ENCODE measurements at places on chromosomes 1 and 21.

GRCh38 chr21:22925032-22925431, 1926.8 kb downstream of the NCAM2 start:
- no peak for DNase-seq

GRCh38 chr1:205532996-205533735, 28.7 kb downstream of the CDK18 start:
- DNase-seq: no peak

- DNase-seq: no peak
These were observed 36.9 kb downstream of the KAZN start for GRCh38 chr1:14635421-14635820.

- DNase-seq: no peak
These were observed 11.9 kb downstream of the ECE1 start for GRCh38 chr1:21278208-21278859.

DNA sequence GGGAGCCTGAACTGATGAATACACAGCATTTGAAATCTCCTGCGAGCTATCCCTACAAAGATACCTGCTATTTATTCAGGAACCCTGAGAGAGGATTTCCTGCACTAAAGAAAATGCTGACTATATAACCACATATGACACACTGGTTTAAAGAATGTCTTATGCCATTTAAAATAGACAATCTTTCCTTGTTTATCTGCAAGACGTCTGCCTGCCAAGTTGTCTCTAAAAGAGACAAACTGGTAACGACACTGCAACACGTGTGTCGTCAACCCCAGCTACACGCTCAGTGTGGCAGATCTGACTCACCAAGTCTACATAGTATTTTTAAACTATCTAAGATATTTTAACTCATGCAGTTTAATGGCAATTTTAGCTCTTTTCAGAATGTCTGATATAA, 42.7 kb downstream of the APP start:
- DNase-seq: no peak

- DNase-seq: no peak
These were observed 685 bp upstream of the RIPPLY3 start for GRCh38 chr21:37005548-37006485.

DNA sequence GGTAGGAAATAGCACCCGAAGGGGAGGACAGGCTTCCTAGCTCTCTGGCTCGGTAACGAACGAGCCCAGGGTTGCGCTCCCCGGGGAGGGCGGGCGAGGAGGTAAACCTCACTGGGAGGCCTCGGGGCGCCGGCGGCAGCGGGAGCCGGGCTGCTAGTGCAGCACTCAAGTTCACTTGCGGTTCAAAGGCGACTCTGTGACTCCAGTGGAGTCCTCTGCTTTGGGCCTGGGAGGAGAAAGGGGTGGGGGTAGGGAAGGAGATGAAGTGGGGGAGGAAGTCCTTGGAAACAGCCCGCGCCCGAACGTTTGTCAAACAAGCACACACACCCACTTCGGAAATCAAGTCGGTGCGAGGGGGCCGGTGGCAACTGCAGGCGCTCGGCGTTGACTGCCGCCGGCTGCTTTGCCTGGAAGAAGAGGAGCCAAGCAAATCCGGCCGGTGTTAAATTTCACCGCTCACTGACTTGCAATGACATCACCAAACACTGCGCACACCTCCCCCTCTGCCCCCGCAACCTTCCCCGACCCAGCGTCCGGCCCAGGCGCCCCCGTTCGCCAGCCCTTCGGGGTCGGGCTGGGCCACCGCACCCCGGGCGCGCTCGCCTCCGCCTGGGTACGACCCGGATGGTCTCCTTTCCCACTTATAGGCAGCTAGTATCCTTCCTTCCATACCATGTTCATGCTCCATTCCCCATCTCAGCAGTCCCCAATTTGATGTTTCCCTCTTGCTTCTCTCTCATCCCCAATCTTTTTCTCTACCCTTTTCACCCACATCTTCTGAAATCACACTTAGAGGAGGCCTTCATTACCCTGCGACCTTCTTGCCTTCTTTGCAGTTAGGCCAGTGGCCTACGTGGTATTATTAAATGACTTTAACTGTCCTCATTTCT, at the start of gene COL24A1:
COL24A1 (minus strand) TSS at position 207 of the 890 bp plus-strand sequence. CDS start 376 bp downstream, outside the sequence.
- no peak for DNase-seq

DNA sequence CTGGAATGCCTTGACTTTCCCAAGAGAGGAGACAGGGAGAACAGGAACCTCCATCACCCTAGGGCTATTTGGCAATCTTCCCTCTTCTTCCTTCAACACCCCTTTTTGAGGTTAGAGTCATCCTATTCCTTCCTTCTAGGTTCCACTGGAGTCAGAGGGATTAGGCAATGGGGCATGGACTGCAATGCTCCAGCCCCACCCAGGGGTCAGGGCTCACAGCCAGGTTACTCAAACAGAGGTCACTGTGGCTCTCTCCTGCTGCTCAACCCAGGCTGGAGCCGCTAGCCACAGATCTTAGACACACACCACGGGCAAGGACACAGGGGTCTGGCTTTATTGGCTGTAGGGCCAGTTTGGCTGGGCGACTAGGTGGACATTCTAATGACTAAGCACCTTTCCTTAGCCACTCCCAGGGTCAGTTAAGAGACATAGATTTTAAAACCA, 145.5 kb upstream of the NRIP1 start:
- DNase-seq: no peak

- no peak for DNase-seq
These were observed 91.4 kb upstream of the LYPLAL1 start for GRCh38 chr1:219081943-219082925.

DNA sequence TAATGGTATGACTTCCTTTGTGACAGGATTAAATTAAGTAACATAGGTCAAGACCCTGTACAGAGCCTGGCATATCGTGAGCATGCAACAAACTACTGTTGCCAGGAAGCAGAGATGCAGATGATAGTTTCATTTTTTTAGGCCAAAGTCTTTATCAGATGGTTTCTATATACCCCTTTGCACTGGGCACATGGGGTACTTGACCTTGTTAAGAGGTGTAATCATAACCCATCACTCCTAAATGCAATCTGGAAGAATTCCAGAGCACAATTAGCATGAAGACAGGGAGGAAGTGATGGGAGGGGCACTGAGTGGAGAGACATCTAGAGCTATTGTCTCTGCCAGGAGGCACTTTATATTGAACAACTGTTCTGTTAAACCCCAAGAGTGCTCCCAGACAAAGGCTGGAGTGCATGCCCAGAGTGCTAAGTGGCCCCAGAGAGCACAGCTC, 22.1 kb downstream of the ZBTB17 start:
- DNase-seq: no peak

DNA sequence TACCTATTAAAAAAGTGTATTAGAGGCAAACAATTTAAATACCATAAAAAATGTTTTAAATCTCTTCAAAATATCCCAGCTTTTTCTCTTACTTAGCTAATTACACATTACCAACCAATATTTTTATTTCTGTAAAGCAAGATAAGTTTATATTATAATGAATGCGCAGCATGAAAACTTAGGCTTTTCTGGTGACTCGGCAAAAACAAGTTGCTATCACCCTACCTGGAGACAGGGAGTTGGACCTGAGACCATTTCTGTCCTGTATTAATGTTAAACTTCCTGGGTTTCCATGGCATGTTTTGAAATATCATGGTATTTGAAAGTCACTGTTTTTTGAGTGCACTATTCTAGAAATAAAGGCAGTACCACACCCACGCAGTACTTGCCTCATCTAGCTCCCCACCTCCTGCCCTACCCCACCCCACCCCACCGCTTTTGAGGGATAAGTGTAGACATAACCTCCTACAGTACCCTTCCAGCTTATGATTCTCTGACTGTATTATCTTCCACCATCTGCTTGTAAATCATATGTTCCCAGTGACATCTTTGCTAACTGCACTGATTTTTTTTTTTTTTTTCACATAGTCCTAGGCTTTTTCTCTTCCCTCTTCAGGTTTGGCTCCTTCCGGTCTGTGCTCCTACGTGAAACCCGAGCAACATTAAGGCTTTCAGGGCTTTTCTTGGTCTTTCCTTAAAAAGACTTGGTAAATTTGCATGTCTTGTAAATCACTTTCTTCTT, 77.5 kb downstream of the PHTF1 start:
- DNase-seq: no peak

DNA sequence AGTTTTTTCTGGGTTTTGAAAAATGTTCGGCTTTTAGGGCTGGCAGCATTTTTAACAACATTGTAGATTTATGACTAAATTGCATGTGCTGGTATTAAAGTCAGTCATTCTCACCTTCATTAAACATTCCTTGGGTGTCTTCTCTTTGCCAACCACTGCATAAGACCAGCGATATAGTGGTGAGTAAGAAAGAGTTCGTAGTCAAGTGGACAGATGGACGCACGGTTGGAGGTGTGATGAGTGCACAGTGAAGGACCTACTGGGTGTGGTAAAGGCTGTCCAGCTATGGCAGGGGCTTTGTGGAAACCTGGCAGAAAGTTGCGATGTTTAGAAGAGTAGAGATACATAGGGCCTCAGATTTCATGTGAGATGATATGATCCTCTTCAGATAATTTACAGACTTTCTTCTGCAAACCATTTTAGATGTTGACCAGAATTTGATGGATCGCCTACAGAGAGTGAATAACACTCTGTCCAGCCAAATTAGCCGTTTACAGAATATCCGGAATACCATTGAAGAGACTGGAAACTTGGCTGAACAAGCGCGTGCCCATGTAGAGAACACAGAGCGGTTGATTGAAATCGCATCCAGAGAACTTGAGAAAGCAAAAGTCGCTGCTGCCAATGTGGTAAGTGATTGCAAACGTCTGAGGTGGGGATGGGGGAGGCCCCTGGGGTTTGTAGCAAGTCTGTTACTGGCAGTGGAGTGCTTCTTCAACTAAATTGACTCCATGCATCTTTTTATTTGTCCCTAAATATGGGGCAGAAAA, 56.0 kb upstream of the LAMC2 start:
- DNase-seq: no peak

- DNase-seq: peak; percentile 26
These were observed 27.4 kb upstream of the COQ8A start for GRCh38 chr1:226912587-226913176.

DNA sequence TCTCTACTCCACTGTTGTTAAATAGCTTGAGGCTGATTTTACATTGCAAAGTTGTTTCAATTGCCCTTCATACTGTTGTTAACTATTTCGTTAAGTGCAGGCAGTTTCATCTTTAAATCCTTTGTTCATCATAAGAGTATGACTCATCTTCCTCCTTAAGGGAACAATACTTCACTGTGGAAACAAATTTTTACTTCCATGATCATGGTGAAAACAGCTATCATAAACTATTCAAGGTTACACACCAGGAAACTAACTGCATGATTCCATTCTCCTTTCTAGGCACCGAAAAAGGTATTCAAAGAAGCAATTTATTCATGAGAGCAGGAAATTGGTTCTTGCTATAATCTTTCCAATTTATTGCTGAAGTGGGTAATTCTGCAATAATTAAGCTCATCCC, 593.2 kb downstream of the LRRIQ3 start:
- peak; percentile 4 for DNase-seq

DNA sequence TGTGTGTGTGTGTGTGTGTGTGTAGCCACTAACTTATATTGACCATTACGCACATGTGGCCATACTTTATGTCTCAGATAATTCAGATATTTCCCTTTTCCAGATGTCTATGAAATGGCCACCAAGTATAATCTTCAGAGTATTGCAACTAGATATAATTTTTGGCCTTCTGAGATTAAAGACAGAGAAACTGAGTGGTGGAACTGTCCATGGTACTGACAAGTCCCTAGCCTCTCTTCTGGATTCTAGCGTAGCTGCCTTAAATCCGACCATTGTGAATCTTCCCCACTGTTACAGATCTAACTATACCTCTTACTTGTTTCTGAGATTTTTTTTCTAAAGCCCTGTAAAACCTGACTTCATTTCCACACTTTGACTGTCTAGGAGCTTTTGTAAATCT, 100.0 kb upstream of the SERTAD4 start:
- no peak for DNase-seq

DNA sequence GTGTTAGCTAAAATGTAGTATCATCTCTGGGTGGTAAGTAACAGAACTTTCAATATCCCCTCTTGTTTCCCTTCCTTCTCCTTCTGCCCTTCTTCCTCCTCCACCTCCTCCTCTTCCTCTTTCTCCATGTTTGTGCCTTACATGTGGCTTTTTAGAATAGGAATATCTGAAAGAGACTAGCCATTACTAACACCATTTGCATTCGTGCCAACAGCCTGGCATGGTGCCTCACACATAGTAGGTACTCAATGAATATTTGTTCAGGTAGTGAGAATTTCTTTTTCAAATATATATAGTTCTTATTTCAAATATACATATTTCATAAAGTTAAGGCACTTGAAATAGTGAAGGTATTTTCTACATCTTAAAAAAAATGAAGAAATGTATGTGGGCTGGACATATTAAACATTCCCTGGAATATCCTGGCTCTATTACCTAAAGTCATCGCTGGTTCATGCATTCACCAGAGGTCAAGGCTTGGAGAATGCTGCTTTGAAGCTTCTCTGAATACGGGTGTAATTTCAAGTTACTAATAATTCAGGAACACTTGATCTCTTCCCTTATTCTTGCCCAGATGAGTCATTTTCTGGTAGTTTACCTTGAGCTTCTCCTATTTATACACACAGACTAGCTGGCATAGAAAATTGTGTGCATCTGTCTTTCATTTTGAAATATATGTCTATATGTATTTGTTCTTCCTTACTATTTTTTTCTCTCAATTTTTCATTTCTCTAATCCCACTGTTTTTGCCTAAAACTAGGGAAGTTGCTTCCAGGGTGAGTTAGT, 319.4 kb downstream of the TGFB2 start:
- DNase-seq: no peak

DNA sequence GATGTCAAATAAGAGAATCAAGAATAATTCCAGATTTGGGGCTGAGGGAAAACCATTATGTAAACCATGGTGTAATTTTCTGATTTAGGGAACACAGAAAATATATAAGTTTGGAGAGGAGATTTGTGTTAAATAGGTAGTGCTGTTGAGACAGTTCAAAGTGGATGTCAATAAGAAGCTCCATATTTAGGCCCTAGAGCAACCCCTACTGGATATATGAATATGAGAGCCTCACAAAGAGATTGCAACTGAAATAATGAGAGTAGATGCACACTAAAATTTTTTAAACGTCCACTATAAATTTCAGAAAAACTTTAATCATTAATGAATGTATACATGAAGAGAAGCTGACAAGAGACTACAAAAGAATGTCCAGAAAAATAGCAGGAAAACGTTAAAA, 1447.8 kb upstream of the PRMT6 start:
- DNase-seq: no peak

DNA sequence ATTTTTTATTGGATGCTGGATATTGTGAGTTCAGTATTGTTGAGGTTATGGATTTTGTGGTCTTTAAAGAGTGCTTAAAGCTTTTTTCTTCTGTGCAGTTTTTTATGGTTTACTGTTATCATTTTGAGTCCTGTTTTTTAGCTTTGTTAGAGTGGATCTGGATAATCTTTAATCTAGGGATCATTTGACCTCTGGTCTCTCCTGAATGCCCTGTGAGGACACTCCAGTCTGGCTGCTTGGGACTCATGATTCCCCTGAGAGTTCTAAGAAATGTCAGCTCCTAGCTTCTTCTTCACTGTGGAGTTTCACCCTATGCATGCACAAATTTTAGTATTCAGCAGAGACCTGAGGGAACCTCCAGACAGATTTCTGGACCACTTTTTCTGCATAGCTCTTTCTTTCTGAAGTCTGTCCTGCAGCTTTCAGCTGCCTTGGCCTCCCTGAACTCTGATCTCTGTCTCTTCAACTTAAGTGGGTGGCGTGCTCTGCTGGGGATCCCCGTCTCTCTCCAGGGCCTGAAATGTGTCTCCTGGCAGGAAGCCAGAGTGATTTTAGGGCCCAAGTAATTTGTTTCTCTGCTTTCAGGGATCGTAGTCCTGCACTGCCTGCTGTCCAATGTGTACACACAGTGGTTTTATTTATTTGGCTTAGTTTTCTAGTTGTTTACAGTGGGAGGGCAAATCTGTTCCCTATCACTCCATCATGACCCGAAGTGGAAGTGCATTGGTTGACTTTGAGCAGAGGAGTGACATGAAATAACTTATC, 14.7 kb downstream of the PEX14 start:
- no peak for DNase-seq

GRCh38 chr1:117147856-117148588, 26.5 kb upstream of the TRIM45 start:
- DNase-seq: no peak
